Frontal cortex (tissue), 4 donors: ENCODE measurements at places on chromosomes 7 and 10. TPM values are rescaled to one million over a fixed set of nuclear protein-coding genes. Genes with fewer than 3 reads are reported as not detected.

- DNase-seq = no peak
These were observed 140.6 kb downstream of the NRP1 start for GRCh38 chr10:33193701-33194521.

DNA sequence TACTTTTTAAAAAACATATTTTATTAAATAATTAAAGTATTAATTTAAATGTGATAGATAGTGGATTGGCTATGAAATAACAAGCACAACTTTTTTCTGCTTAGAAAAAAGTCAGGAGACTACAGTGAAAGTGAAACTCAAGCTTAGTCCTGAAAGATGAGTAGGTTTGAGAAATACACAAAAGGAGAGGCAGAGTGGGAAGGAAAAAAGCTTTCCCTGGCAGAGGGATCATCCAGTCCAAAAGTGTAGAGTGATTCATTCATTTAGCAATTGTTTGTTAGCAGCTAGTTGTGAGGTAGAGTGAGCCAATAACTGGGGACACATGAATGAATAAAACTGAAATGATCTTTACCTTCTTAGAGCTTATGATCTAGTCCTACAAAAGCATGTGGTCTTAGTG is 93.5 kb downstream of the FOXP2 start:
- DNase-seq = no peak

Gene CCDC146
- 15.9 TPM for total RNA-seq

Gene NEBL
- total RNA-seq = 64.0 TPM

Gene SPDYE5
- total RNA-seq = not detected

DNA sequence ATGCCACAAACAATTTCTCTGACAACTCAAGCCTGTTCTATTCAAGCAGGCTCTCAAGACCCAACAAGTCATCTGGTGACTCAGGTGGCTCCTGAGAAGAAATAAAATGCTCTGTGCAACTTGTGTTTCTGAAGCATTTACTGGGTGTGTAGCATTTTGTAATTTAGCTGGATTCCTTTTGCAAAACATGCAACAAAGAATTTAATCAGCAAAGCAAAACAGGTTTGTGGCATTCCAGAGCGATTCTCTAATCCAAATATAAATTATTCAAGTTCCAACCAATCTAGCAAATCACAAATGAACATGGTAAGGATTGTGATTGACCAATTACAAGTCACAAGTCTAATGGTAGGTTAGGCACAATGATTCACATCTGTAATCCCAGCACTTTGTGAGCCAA is 39.8 kb upstream of the C10orf67 start:
- no peak for DNase-seq

- DNase-seq = no peak
These were observed 33.8 kb downstream of the JAKMIP3 start for GRCh38 chr10:132099389-132100090.

Gene KRIT1
- total RNA-seq = 92.1 TPM

Gene AKR1B15
- total RNA-seq = not detected

- no peak for DNase-seq
These were observed 1195.7 kb upstream of the SORCS1 start for GRCh38 chr10:108360187-108360586.

Gene GIMAP4
- 9.0 TPM for total RNA-seq

- no peak for DNase-seq
These were observed 44.8 kb upstream of the PHYHIPL start for GRCh38 chr10:59131666-59132065.

DNA sequence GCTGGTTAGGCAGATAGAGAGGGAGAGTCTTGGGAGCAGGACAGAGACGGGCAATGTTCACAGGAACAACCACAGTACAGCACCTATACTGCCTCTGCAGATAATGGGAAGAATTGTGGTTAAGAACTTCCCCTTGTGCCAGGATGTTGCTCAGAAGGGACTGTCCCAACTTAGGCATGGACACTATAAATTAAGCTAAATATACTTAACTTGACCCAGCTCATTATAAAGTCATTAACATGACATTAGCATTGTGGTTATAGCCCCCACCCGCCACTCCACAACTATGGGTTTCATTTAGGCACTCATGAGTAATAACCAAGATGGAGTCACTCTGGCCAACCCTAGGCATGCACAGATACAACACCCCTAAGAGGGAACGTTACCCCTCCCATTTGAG is 310.9 kb upstream of the NRG3 start:
- no peak for DNase-seq

GRCh38 chr10:21280971-21281572 is 244.4 kb downstream of the SKIDA1 start:
- no peak for DNase-seq

DNA sequence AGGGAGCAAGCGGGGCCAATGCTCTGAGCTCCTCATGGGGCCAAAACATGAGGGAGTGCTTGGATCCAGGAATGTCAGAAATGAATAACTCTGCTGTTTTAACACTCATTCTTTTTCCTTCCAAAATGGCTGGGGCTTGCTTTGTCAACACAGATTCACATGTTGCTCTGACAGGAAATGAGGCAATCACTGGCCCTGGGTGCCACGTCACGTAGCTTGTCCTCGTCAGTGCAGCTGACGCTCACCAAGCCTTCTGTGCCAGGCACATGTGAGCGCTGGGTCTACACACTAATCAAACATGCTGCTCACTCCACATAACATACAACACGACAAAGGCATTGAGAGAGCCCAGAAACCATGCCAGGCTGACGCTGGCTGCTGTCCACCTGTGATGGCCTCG is 198.9 kb downstream of the WDR37 start:
- no peak for DNase-seq

GRCh38 chr10:79025199-79025832 is 43.5 kb upstream of the ZMIZ1 start:
- no peak for DNase-seq

DNA sequence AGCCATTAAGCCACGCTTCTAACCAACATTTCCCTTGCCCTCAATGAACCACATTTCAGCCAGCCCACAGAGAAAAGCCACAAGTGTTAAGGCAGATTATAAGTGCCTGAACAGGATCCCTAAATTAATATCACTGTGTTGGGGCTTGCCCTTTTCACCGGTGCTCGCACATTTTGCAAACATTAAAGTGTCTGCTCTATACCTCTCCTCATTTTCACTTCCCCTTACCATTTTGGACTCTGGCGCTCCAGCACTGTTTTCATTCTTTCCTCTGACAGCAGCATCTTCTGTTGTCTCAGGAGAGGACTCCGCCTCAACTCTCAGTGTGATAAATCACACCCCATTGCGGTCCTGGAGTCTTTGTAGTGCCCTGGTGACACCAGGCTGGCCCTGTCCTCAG is 274.2 kb downstream of the BAMBI start:
- DNase-seq = no peak

GRCh38 chr10:50653758-50654157 is 30.0 kb upstream of the SGMS1 start:
- DNase-seq = no peak

- peak; percentile 61 for DNase-seq
These were observed at the start of gene GPR85 for GRCh38 chr7:113086431-113086888. TSS of gene GPR85 (minus strand) at chr7:113086827. CDS start at chr7:113084721, 2,106 bp downstream.

DNA sequence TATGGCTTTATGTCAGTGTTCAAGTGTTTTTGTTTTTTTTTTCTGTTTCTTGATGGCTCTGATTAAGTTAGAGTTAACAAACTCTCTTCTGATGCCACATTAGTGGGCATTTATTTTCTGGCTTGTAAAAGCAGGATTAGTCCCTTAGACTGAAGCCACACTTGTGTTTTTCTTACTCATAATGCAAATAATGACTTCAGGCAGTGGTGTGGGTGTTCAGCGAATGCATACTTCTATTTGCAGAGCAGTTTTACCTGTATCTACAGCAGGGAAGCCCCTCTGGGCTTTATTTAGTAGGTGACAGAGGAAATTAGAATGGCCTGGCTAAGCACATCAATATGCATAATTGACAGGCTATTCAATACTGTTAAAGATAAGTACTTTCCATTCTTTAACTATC is 79.9 kb downstream of the CNNM2 start:
- no peak for DNase-seq

DNA sequence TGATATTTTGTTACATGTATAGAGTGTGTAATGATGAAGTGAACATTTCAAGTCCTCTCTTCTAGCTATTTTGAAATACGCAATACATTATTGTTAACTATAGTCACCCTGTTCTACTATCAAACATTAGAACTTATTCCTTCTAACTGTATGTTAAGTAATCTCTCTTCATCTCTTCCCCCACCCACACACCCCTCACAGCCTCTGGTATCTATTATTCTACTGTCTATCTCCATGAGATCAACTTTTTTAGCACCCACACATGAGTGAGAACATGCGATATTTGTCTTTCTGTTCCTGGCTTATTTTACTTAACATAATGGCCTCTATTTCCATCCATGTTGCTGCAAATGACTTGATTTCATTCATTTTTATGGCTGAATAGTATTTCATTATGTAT is 57.7 kb upstream of the EGR2 start:
- DNase-seq = no peak

Gene VSTM2A
- total RNA-seq = 99.1 TPM

DNA sequence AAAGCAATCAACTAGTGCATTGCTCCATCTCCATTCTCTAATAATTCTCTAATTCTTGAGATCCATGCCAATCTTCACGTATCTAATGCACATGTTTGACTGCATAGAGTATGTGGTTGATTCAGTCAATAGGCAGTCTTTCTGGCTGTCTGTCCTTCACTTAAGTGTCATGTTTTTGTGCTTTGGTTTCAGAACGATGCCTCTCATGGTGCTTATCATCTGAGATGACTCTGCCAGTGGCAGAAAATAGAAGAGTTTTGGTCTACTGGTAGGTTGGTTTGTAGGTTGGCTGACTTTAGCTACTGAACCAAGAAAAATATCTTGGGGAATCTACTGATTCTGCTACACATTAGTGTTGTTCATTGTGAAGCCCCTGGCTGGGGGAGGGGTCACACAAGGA is 364.2 kb downstream of the SFMBT2 start:
- no peak for DNase-seq

DNA sequence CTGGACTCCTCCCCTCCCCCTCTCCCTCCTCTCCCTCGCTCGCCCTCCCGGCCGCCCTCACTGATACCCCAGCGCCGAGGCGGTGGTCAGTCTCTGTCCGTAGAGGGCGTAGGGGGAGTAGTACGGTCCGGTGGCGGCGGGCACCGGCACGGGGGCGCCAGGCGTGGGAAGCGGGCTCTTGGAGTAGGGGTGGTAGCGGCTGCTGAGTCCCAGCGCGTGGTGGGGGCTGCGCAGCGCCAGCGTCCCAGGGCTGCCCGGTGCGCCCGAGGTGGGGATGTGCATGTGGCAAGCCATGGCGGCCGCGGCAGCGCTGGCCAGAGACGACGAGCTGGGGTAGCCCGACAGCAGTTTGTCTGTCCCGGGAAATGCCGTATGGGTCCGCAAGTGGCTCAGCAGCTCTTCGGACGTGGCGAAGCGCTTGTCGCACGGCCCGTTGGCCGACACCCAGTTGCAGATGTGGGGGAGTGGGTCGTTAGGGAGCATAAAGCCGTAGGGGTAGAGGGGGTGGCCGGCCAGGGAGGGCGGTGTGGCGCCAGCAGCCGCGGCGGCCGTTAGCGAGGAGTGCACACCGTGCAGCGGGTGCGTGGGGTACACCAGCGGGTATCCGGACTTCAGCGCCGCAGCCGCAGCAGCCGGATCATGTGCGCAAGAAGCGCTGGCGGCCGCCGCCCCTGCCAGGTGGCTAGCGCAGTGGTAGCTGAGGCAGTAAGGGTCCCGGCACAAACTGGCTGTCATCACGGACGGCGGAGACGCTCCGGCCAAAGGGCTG is 2.7 kb downstream of the ZNF503 start:
- DNase-seq = no peak

GRCh38 chr7:16299853-16300252 is 121.5 kb downstream of the CRPPA start:
- DNase-seq = no peak

- DNase-seq = no peak
These were observed 17.1 kb upstream of the DDX21 start for GRCh38 chr10:68938884-68939283.

Gene AOAH
- 3.7 TPM for total RNA-seq

- no peak for DNase-seq
These were observed 50.1 kb upstream of the RASGEF1A start for GRCh38 chr10:43316988-43317387.

DNA sequence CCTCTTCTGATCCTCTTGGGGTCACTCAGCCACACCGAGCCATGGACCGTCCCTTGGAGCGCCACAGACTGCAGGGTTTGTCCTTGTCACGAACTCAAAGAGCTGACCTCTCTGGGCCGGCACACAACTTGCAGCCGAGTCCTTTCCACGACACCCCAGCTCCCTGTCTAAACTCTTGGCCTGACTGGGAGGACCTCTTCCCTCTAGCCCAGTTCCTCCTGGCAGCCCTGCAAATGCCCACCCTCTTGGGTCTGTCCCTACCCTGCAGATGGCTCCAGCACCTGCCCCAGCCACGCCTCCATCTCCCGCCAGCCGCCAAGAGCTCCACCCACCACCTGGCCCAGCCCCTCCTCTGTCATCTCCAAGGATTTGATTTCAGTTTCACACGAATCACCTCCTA is 339.2 kb downstream of the DNAJB6 start:
- DNase-seq = no peak

DNA sequence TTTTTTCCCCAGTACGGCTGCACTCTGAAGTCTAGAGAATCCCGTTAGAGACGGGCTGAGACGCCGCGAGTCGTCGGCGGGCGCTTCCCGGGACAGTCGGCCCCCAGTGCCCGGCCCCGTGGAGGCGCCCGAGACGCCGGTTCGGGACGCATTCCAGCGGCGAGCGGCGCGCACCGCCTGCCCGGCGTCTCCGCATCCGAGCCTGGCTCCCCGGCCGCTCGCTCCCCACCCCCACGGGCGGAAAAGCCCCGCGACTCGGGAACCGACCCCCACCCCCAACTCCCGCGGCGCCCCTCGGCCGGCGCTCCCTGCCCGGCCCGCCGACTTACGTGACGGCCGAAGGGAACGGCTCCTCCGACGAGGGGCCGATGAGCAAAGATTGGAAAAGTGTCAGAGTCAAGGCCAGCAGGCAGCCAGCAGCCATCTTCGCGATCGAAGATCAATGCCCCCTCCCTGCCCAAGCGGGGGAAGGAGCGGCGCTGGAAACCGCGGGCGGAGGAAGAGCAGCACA is 486 bp downstream of the CACNA2D1 start:
- DNase-seq = peak; percentile 68

- DNase-seq = no peak
These were observed 1176.9 kb downstream of the TYW1 start for GRCh38 chr7:68173513-68173912.

Gene RTKN2
- total RNA-seq = 4.5 TPM

GRCh38 chr7:4257146-4258111 is 424.7 kb upstream of the FOXK1 start:
- DNase-seq = no peak

GRCh38 chr7:95527776-95528250 is 42.1 kb downstream of the ASB4 start:
- DNase-seq = no peak

Gene PNLIPRP2
- not detected for total RNA-seq

DNA sequence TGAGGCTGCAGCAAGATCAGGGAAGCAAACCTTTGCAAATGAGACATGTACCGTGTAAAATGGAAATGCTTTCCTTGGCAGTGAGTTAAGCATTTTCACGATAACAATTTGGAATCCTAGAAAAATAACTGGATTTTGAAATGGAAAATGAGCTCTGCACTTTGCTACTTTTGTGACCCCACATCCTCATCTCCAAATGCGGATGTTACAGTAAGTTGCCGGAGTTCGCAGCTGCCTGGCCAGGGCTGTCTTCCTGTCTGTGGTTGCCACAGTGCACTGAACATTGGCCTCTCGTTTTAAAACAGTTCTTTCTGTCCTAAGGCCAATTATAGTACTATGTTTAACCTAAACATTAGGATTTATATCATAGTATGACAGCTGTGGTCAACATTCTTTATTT is 136.2 kb upstream of the FZD8 start:
- DNase-seq = no peak
